Activated T-helper 1 cell treated with anti-CD3 and anti-CD28 coated beads, Interleukin-12 subunit alpha, Interleukin-12 subunit beta, Interleukin-2, Interleukin-4 antibody, amounts not matched to agents 30 ng/mL and 10 ng/mL and 1 ng/mL, durations not matched to agents 14 hours and 24 hours and 36 hours (primary cell): ENCODE measurements at places on chromosomes 2 and 18. TPM values are rescaled to one million over a fixed set of nuclear protein-coding genes. Genes with fewer than 3 reads are reported as not detected.

GRCh38 chr2:183248866-183249567, 124.8 kb downstream of the NUP35 start:
- H3K4me3 ChIP-seq = no peak overlapping the region
- H3K27ac ChIP-seq = no peak overlapping the region
- no peaks in the 10 kb centered on the region for H3K4me1 ChIP-seq
- peaks cover 2% of the 10 kb centered on the region for H3K27me3 ChIP-seq

DNA sequence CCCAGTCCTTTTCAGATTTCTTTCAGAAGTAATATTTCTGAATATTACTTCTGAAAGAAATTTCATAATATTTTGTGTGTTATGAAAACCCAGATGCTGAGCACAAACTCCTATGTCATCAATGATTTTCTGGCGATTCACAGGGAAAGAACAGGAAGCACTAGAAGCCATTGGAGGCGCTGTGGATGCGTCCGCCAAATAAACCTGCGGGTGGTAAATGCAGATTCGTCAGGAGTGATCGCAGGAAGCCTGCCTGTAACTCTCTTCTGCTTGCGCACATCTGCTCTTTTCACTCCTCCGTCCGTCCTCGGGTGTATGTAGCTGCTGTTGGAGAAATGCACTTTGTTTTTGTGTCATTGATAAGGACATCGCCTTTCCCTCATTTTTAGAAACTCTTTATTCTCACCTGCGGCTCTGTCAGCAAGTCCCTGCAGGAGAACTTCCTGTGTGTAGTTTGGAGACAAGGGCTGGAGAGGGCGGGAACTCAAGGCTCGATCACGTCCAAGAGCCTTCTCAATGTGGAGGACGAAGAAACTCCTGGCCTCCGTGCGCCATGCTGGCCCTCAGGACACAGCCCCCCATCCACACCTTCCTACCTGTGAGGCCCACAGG, 483.8 kb downstream of the GALR1 start:
- no peaks in the 10 kb centered on the region for H3K36me3 ChIP-seq
- H3K27me3 ChIP-seq = peaks cover 3% of the 10 kb centered on the region
- DNase-seq = no peak

DNA sequence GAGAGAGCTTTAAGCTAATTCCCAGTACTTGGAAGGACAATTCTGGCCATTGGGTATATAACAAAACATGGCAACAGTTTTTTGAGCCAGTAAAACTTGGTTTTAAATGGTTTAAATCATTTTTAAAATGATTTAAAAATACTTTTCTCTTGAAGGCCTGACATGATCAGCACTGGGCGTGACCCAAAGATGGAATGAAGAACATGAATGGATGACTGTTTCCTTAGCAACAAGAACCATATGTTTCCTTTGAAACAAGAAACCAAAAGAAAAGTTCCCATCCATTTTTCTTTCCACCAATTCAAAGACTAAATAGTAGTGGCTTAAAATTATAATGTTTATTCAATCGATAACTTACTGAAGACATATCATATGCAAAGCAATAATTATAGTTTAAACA, 348.3 kb upstream of the FIGN start:
- H3K27ac ChIP-seq = no peak overlapping the region
- no peaks in the 10 kb centered on the region for H3K27me3 ChIP-seq
- no peaks in the 10 kb centered on the region for H3K36me3 ChIP-seq

GRCh38 chr18:45637546-45638327, 22.5 kb downstream of the SLC14A2 start:
- H3K4me1 ChIP-seq = no peaks in the 10 kb centered on the region
- no peak for DNase-seq
- no peaks in the 10 kb centered on the region for H3K36me3 ChIP-seq
- no peak overlapping the region for H3K4me3 ChIP-seq

GRCh38 chr2:126627643-126628042, 28.3 kb upstream of the GYPC start:
- H3K27me3 ChIP-seq = peaks cover 15% of the 10 kb centered on the region
- no peaks in the 10 kb centered on the region for H3K36me3 ChIP-seq
- no peak for DNase-seq
- H3K27ac ChIP-seq = no peak overlapping the region

- no peaks in the 10 kb centered on the region for H3K36me3 ChIP-seq
- H3K27ac ChIP-seq = no peak overlapping the region
- H3K4me3 ChIP-seq = no peak overlapping the region
- H3K27me3 ChIP-seq = peaks cover 10% of the 10 kb centered on the region
- DNase-seq = no peak
Measured at GRCh38 chr2:9228088-9228751, 21.6 kb downstream of the ASAP2 start.

CPLX4 gene
- not detected in 2 replicates for total RNA-seq

FBXO48 gene
- total RNA-seq = 1.3 and 1.4 TPM in 2 replicates
